ENCODE measurements at places on chromosomes 2 and 18.
A peak's percentile ranks its signal among the peaks of the same experiment; 100 is the strongest.

GRCh38 chr2:177268187-177268871 lies 3.8 kb upstream of the NFE2L2 start:
- no peak for DNase-seq

GRCh38 chr18:49813069-49813318 lies 339 bp downstream of the ACAA2 start:
- no peak for DNase-seq

DNA sequence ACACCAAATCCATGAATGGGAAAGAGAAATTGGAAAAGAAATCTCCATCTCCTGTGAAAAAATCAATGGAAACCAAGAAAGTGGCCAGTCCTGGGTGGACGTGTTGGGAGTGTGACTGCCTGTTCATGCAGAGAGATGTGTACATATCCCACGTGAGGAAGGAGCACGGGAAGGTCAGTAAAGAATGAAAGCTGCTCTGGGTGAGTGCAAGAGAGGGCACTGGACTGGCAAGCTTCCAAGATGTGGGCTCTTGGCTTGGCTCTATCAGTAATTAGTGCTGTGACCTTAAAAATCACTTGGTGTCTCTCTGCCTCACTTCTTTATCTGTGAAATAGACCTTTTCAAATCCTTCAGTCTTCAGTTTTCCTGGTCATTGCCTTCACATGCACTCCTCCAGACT lies 89.0 kb downstream of the ZNF532 start:
- DNase-seq, result peak; percentile 58

DNA sequence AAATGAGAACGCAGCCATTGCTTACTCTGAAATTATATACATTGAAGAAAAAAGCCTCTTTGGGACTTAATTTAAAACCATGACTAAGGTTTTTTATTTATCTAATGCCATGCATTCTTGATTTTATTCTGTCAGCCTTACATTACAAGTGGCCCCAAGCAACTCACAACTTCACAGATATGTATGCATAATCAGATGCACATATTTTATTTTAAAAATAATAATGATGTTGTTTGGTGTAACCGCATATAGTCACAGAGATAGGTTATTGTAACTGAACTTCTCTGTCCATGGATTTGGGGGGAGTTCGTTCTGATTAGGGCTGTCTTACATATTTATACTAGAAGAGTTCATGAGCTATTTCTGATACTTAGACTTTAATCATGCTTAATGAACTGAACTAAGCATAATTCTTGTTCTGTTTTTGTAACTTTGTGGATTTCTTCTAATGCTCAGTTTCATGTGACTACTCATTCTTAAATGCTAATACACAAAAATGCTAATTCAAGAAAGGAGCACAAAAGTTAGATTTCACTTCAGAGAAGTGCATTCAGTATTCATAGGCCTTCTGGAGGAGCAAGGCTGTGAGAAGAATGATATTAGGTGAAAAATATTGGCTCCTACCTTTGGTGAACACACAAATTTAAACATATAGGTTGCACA lies 26.2 kb downstream of the MEIS1 start:
- no peak for DNase-seq

- DNase-seq, result no peak
Observed at GRCh38 chr2:97951155-97951680, 44.5 kb downstream of the TMEM131 start.

DNA sequence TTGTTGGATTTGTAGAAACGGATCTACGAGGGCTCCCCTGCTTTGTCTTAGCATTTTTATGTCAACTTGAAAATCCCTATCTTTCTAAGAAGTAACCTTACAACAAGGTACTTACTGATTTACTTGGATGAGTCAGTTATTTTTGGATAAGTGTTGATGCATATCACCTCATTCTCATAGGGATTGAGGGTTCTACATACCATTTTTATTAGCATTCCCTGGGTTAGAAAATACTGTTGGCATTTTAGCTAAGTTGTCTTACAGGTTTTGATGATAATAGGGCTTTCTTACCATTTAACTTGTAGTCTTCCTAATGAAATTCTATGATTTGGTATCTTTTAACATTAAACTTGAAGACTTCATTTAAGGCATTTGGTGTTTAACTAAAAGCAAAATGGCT lies 125.2 kb downstream of the UBE2E3 start:
- no peak for DNase-seq

DNA sequence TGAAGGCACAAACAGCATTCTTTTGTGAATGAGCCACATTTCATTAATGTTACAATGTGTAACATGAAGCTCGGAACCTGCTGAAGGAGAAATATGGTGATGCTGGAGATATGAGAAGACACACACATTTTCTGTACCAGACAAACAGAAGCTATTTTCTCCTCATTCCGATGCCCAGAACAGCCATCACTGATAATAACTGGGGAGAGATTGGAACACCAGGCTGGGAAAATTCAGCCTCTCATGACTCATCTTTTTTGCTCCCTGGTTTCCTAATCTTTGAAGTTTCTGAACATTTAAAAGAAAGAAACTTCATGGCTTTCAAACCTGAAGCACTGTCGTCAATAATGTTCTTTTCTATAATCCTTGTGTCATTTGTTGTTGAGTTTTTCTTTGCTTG lies 110.9 kb downstream of the LYPD6 start:
- DNase-seq, result no peak

GRCh38 chr2:102977426-102978090 lies 215.7 kb downstream of the TMEM182 start:
- no peak for DNase-seq

DNA sequence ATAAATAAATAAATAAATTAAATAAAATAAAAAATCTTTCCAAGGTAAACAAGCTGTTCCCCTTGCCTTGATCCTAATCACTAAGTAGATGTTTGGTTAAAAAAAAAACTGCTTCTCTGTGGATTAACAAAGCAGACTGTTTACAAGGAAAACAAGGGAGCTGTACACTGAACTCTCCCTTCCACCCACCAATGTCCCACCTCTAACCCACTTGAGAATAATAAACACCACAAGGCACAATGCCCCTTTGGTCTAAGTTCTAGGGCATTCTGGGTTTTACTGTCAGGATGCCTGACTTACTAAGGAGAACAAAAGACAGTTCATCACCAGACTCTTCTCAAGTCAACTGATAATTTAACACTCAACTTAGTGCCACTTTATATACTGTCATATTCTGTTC lies 83.5 kb downstream of the NCKAP1 start:
- no peak for DNase-seq

- DNase-seq, result peak; percentile 32
Observed at GRCh38 chr2:174951745-174952144, 53.4 kb downstream of the CHN1 start.

- no peak for DNase-seq
Observed at GRCh38 chr18:26394047-26394654, 154.2 kb downstream of the KCTD1 start.

- no peak for DNase-seq
Observed at GRCh38 chr2:105777031-105777482, 32.3 kb downstream of the NCK2 start.

DNA sequence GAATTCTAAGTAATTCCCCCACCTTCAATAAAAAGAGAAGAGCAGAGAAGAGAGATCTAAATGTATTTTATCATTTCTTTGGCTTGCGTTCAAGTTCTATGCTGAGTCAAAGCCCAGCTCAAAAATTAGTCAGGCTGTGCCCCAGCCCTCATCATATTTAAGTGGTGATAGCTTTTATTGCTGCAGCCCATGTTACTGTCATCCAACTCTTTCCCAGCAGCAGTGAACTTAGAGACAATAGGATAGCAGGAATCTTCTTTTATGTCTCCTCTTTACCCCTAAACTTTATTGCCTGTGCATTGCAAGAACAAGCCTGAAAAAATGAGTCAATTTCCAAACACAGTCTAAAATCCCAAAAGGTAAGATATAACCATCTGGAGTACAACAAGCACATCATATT lies 1599.3 kb upstream of the PIK3C3 start:
- DNase-seq, result no peak

Data from NCI-H2029 (cell line).